Neural cell (in vitro differentiated cells): ENCODE measurements at places on chromosomes 2 and 18. TPM values are rescaled to one million over a fixed set of nuclear protein-coding genes. Genes with fewer than 3 reads are reported as not detected.

Gene DHX57
- polyA plus RNA-seq: 44.0 and 45.2 TPM in 2 replicates

Gene RNF144A
- 26.9 and 27.8 TPM in 2 replicates for polyA plus RNA-seq

Gene SKOR2
- polyA plus RNA-seq: not detected in 2 replicates

Gene ADAM23
- polyA plus RNA-seq: 55.0 and 75.2 TPM in 2 replicates
